Kidney (tissue), 22 donors: ENCODE measurements at places on chromosomes 16 and 17. TPM values are rescaled to one million over a fixed set of nuclear protein-coding genes. Genes with fewer than 3 reads are reported as not detected.
A peak's percentile ranks its signal among the peaks of the same experiment; 100 is the strongest.

DNA sequence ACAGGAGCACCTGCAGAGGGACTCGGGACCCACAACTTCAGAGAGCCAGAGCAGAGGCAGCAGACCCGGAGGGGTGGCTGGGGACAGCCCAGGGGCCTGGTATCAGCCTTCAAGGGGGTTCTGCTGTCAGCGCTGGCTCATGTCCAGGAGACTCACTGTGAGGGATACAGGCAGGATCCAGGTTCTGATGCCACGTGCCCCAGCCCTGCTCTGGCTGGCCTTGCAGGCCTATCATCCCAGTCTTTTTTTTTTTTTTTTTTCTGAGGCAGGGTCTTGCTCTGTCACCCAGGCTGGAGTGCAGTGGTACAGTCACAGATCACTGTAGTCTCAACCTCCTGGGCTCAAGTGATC lies 9.0 kb upstream of the MTSS2 start:
- no peak for DNase-seq

GRAP gene
- total RNA-seq: 8.4 TPM

GRCh38 chr16:24009098-24009497 lies 173.3 kb downstream of the PRKCB start:
- no peak for DNase-seq

PRSS33 gene
- not detected for total RNA-seq

DNA sequence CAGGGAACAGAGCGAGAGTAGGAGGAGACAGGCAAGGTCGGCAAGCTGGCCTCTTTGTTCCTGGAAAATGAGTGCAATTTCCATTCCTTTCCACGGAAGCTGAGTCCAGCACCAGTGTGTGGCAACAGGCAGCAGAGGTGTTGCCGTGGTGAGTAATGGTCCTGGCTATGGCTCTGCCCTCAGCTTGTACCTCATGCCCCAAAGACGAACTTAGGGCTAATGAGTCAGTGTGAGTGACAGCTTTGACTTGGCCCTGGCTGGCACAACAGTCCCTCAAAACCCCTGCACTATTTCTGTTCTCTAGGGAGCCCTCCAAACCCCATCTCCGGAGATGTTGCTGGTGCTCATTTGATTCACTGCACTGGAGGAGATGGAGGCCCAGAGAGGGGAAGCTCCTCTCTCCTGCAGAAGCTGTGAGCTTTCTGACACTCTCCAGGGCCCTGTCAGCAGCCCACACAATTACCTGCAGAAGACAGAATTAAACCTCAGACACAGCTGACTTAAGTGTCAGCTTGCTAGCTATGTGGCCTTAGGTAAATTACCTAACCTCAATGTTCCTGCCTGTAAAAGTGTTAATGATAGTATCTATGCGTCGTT lies 129.9 kb downstream of the TMEM132E start:
- no peak for DNase-seq

DNA sequence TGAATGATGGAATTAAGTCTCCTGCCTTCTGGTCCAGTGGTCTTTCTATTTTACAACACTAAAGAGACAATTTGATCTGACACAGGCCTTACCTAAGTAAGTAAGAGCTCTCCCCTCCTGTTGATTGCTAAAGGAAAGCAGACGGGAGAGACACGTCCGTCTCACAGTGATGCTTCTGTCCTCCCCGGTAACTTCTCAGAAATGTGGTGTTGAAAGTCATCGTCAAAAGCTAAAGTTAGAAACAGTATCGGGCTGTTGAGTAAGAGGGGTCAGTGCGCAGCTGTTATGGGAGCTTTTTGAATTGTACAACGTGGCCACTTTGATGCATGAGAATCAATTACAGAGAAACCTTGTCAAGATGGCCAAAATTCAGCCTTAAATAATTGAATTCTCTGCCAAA lies 1.9 kb upstream of the RBFOX1 start:
- no peak for DNase-seq

DNA sequence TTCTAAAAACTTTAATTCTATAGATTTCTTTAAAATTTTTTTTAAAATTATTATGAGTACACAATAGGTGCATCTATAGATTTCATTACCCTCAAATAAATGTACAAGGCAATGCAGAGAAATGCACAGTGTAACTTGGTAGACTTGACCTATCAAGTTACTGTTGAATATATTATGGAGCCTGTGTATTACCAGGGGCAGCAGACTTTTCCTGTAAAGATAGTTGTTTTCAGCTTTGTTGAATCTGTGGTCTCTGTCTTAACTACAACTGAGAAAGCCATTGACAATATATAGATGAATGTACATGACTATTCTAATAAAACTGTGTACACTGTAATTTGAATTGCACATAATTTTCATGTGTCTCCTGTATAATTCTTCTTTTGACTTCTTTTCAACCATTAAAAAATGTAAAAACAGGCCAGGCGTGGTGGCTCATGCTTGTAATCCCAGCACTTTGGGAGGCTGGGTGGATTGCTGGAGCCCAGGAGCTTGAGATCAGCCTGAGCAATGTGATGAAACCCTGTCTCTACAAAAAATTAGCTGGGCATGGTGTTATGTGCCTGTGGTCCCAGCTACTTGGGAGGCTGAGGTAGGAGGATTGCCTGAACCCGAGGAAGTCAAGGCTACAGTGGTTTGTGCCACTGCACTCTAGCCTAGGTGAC lies 39.4 kb downstream of the TENT4B start:
- no peak for DNase-seq

- DNase-seq: peak; percentile 79
Measured at GRCh38 chr16:71412270-71413160, 29.3 kb downstream of the TLE7 start.

DNA sequence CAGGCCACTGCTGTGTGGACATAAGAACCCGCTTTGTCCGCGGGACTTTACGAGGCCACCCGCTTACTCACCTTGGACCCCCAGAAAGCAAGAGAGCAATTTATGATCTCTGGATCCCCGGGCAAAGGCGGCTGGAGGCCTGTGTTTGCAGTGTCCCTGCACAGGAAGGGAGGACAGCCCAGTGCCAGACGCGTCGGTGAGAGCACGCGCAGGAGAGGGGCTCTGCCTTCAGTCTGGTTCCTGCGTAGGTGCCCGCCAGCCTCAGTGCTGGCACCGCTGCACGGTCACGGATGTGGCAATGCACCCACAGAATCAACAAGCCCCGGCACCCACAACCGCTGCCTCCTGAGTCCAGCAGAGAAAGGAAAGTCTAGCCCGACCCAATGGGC lies 248.4 kb downstream of the C16orf95 start:
- DNase-seq: no peak

DNA sequence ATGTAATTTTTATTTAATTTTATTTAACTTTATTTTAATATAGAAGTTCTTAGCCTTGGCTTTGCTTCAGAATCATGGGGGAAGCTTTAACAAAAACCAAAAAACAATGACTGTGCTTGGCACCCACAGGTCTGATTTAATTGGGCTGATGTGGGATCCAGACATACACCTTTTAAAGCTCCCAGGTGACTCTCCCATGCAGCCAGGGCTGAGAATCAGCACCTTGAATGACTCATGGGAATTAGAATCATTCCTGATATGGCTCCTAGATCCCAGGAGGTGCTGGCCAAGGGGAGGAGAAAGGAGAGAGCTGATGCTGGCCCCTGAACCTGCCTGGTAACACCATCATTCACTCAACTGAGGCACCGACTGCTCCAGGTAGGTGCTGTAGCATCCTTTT lies 240.7 kb downstream of the PARN start:
- no peak for DNase-seq

GRCh38 chr16:78333808-78334207 lies 234.4 kb downstream of the WWOX start:
- DNase-seq: no peak

RPUSD1 gene
- total RNA-seq: 16.9 TPM

DNA sequence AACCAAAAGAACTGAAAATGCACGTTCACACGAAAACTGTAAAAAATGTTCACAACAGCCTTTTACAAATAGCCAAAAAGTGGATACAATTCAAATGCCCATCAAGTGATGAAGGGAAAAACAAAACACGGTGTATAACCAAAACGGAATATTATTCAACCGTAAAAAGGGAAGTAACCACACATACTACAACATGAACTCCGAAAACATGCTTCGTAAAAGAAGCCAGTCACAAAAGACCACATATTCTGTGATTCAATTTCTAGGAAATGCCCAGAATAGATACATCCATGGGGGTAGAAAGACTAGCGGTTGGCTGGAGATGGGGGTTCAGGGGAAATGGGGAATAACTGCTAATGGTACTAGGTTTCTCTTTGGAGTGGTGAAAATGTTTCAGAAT lies 81.5 kb upstream of the TRAP1 start:
- no peak for DNase-seq

DNA sequence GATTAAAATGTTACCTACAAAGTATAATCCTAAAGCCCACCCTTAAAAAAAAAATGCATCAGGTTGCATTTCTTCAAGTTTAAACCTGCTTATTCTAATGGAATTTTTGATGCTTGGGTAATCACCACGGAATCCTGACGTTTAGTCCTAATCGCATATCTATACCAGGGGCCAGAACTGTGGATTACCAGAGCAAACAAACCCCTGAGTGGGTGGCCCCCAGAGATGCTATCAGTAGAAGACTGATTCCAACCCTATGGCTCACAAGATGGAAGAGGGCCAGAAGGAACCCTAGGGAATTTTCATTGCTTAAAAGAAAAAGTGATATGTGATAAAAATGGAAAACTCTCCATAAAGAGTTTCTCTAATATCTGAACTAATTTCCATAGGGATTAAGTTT lies 152.2 kb upstream of the NOG start:
- no peak for DNase-seq

TM4SF5 gene
- 0.88 TPM for total RNA-seq

GRCh38 chr17:77884019-77884418 lies 74.5 kb upstream of the TNRC6C start:
- peak; percentile 83 for DNase-seq

PPY gene
- total RNA-seq: not detected

CACNG5 gene
- total RNA-seq: not detected

GRCh38 chr17:1398028-1398427 lies 2.0 kb downstream of the YWHAE start:
- no peak for DNase-seq

DNA sequence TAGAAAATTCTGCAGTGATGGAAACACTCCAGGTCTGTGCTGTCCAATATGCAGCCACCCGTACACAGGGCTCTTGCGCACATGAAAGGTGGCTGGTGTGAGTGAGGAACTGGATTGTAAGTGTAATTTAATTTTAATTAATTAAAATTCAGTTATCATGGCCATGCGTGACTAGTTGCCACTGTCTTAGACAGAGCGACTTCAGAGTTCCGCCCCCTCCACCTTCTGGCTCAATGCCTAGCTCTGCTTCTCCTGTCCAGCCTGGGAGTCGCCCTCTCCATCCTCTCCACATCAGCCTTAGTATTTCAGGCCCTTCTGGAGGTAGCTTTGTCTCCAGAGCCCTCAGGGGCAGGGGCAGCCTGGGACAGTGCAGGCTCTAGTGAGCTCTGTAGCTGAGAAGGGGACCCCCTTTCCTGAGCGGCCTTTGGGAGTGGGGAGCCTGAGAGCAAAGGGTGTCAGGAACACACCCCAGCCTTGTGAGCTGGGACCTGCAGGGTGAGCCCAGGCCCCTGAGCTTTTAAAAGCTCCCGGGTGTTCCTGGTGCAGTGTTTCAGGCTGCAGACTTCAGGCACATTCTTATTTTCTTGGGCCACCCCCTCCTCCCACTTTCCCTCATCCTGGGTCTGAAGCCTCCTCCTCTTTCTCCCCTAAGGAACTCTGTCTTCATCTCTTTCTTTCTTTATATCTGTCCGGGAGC lies 99.4 kb downstream of the IRF8 start:
- DNase-seq: no peak

CCL7 gene
- not detected for total RNA-seq

CHST4 gene
- total RNA-seq: not detected

HSF5 gene
- 0.19 TPM for total RNA-seq

DNA sequence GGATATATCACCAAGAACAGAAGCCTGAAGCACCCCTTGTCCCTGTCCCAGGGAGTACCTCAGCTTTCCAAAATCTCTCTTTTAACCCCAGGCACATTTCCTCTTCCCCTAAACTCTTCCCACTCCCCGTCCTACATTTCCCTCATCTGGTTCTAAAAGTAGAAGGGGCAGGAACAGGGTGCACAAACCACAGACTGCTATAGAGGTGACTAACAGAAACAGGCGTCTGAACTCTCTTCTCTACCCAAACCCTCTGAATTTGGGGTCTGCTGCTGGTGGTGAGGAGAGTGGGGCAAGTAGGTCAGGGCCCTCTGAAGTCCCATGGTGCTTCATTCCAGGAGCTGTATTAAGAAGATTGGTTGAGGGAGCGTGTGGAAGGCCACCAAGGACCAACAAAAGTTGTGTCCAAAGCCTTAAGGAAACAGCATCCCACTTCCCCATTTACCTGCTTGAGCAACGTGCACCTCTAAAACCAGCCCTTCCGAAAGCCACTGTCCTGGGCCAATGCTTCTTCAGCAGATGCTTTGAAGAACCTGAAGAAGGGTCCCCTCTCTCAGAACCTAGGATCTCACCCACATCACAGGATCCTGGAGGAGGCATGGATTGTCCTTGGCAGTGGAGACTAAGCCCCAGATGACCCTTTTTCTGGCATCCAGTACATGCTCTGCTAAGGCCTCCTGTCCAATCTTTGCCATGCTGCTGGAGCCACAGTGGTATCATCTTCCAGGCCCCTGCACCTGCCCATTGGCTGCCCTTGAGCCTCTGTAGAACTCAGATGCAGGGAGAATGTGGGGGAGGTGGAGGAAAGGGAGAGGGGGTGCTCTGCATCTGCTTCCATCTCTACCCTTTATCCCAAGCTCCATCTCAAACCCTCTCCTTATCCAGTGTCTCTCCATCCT lies 5.7 kb upstream of the NR1D1 start:
- no peak for DNase-seq

SMURF2 gene
- total RNA-seq: 27.9 TPM

DNA sequence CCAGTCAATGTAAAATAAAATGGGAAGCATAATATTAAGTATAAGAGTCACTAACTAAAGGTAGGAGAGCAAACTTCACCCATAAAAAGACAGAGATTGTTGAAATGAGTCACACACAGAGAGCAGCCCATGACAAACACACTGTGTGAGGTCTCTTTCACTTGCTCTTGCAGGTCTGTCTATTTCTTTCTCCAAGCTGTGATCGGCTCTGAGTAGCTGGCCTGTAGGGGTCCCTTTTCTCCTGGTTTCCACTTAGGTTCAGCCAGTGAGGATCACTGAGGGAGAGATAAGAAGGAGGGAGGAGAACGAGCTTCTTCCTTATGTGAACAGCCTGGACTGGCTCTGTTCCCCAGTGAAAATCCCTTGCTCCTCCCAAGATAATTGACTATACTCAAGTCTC lies 133.7 kb upstream of the HS3ST3A1 start:
- no peak for DNase-seq

ACSM2A gene
- total RNA-seq: 59.3 TPM

DNA sequence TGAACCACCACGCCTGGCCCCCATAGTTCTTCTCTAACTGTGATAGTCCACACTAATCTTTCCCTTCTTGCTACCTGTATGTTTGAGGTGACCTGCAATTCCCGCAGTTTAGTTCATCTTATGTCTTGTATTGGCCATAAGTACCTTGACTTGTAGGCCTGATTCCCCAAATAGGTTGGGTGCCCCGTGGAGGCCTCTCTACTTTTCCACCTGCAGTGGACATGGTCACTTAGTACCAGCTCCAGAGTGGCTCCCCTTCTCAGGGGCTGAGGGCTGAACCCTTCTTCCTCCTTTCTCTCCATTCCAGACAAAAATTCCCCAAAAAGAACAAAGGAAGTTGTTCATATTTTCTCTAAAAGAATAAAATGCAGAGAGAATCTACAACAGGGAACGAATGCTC lies 33.5 kb upstream of the CES5A start:
- DNase-seq: no peak
